AG08396 (cell line): ENCODE measurements at places on chromosomes 2 and 18.

DNA sequence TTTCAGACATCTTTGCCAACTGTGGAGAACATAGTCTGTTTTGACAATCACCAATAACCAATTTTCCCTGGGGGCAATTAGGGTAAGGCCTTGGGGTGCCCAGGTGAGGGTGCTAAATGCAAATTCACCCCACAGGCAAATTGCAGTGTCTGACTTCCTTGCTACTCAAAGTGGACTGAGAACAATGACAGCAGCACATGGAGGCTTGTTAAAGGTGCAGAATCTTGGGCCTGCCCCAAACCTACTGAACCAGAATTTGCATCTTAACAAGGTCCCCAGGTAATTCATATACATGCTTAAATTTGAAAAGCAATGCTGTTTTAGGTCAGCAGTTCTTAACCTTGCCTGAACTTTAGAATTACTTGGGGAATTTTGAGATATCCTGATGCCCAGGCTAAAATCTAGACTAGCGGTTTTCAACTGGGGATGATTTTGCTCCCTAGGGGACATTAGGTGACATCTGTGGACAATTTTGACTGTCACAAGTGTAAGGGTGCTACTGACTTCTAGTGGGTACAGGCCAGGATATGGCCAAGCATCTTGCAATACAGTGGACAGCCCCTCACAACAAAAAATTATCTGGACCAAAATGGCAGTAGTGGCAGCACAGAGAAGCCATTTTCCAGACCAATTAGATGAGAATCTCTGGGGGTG, 80.2 kb upstream of the GCFC2 start:
- DNase-seq: no peak

- no peak for DNase-seq
Measured at GRCh38 chr18:47719096-47719780, 211.2 kb downstream of the SMAD2 start.

GRCh38 chr2:238915196-238915595, 67.3 kb downstream of the TWIST2 start:
- DNase-seq: no peak

DNA sequence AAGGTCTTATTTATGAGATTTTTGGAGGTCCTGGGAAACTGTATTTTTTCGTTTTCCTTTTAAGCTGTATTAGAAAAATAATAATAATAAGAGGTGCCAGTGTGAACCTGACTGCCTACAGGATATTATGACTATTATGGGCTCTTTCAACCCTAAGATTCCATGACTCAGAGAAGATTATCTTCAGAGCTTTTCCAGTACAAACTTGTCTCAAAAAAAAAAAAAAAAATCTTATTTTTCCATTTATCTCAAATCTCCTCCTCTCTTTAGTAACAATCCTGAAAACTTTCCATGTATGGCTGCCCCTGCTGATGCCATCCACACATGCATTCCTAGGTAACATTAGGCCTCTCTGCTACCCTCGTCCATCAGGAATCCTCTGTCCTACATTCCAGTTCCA, 36.7 kb upstream of the RPE start:
- no peak for DNase-seq

- peak; percentile 34 for DNase-seq
Measured at GRCh38 chr18:39455285-39455684, 1889.7 kb upstream of the CELF4 start.

DNA sequence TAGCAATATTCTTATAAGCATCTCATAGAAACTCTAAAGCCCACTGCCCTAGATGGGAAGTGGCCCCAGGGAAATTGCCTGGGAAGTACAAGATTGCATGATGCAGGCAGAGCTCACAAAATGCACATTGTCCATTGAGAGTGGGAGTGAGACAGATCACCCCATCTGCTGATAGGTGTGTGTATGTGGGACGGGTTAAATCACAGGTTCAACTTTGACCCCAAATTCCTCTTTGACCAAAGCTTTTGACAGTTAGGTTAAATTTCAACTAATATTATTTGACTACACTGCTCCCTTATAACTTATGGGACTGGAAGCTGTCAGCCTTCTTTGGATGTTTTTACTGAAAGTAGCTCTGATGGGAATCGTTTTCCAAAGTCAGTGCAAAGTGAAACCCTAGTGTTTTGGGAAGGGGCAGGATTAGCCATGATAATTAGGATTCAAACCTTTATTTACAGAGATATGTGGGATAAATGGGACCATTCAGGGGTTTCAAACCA, 11.4 kb upstream of the FABP1 start:
- no peak for DNase-seq
